ENCODE measurements at places on chromosomes 16 and 17.

GRCh38 chr17:28042721-28043291, 329 bp downstream of the NLK start:
- DNase-seq, result no peak

DNA sequence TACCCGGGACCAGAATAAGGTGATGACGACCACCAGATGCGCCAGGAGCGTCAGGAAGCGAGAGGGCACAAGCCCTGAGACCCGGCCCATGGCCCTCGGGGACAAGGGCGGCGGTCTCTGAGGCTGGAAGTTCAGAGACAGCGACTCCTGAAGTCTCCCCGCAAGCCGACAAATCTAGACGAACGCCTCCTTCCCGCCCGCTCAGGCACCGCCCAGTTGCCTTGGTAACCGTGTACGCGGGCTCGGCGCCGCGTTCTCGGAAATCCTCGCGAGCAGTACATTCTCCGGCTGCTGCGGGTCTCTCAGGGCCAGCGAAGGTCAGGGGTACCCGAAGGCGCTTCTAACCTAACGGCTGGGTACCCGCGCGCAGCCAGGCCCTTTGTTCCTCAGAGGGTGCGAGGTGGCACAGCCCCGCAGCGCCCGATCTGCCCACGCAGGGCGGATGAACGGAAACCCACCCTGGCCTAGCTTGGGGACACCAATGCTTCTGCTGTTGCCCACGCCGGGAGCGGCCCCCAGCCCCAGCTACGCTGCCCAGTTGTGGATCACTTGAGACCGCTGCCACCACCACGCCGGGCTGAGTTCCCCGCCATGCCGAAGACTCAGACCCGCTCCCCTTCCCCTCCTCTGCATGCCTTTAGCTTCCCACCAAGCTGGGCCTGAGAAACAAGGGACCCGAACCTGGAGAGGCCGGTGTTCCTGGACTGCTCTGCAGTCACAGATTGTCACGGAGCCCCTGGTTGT, at the start of gene TMEM107:
Gene TMEM107 (minus strand): TSS at position 184 of the 744 bp plus-strand sequence. CDS start 94 bp downstream, at position 90.
- DNase-seq, result peak; percentile 81

DNA sequence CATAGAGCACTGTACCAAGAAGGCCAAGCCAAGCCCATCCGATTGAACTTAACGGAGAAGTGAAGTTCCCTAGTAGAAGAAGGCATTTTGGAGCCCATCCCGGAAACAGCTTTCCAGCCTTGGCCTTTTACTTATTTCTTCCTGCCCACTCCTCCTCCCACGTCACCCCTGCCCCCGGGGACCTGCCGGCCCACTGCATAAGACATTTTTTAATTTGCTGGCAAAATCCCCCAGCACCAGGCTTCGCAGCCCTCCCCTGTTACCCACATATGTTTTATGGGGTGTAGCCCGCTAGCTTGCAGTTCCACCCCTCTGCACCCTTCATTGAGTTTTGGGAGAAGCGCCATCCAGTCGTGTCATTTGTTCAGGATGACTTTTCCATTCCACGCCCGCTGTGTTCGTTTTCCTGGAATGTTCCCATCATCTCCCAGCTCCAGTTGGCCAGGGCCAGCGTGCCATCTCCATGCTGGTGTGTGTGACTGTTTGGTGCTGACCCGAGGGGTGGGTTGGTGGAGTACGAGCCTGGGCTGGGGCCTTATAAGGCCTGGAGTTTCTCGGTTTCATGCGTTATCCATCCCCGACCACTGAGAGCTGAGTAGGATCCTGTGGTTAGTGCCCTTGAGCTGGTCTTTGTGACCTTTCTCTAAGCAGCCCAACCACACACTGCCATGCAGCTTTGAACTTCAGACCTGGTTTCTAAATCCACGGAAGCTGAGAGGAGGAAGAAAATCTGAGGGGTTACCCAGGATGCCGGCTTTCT, 20.0 kb upstream of the TBX2 start:
- no peak for DNase-seq

DNA sequence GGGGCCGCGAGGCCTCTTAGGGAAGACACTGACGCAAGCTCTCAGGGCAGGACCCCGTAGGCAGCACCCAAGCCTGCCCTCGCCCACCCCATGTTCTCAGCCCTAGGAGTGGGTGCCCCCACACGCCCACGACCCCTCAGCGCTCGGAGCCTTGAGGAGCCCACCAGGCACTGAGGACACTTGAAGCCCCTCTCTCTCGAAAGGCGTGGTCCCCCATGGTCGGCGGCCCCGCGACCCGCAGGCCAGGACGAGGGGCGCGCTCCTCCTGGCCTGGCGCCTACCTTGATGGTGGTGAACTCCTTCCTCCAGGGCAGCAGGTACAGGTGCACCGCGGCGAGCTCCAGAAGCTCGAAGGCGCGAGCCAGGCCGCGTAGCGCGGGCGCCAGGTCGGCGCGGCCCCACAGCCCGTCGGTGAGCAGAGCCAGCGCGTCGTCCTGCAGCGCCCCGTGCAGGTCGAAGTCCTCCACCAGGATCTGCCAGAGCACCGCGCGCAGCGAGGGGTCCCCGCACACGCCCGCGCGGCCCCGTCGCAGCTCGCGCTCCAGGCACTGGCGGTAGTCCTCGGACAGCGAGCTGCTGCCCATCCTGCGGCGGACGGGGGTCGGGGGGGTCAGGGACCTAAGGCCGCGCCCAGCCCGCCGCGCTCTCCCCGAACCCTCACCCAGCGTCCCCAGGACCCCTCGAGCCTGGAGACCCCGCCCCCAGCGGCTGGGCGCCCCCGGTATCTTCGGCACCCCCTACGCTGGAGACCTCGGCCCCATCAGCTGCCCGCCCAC, 668 bp downstream of the SPATA2L start:
- DNase-seq, result peak; percentile 57

GRCh38 chr16:2842340-2843000, 12.4 kb downstream of the ZG16B start:
- peak; percentile 74 for DNase-seq
